ENCODE measurements at places on chromosomes 5 and 9.

GRCh38 chr5:36897616-36898015, 21.0 kb downstream of the NIPBL start:
- no peak for DNase-seq

- DNase-seq: no peak
Observed at GRCh38 chr9:105710638-105711037, 16.3 kb downstream of the TMEM38B start.

GRCh38 chr5:62306323-62306895, 403 bp downstream of the KIF2A start:
- peak; percentile 49 for DNase-seq

- no peak for DNase-seq
Observed at GRCh38 chr5:15533129-15533893, 33.3 kb downstream of the FBXL7 start.

- DNase-seq: no peak
Observed at GRCh38 chr5:53825926-53826325, 265.5 kb downstream of the NDUFS4 start.

DNA sequence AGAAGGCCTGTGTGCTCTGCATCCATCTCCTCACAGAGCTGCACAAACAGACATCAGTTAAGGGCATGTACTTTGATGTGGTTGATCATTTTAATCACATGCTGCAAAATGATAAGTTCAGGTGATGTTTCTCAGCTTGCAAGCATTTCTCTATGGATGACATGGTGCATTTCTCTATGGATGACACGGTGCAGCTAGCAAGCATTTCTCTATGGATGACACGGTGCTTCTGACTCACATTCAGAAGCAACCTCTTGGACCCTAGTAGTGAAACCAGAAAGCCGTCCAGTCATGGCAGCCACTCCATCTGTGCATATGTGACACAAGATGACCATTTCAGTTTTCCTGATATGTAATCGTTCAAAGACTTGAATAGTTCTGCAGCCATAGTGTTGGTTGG, 24.1 kb upstream of the RNF20 start:
- DNase-seq: no peak

GRCh38 chr5:62284946-62285891, 20.8 kb upstream of the KIF2A start:
- no peak for DNase-seq

- DNase-seq: no peak
Observed at GRCh38 chr9:96232539-96233241, 69.3 kb downstream of the HSD17B3 start.

DNA sequence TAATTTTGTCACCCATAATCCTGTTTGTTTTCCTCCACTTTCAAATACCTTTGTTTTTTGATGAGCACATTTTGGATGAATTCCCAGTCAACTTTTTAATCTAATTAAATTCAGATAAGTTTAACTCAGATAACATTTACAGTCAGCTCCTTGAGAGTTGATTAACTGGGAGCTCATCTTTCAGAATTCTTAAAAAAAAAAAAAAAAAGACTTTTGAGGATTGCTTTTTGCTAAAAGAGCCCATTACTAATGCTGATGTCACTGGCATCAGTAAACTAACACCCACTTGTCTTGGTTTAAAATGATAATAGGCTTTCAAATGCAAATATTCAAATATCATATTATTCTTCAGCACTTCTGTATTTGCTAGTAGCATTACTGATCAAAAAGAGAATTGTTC, 47.1 kb upstream of the NFIB start:
- DNase-seq: no peak

DNA sequence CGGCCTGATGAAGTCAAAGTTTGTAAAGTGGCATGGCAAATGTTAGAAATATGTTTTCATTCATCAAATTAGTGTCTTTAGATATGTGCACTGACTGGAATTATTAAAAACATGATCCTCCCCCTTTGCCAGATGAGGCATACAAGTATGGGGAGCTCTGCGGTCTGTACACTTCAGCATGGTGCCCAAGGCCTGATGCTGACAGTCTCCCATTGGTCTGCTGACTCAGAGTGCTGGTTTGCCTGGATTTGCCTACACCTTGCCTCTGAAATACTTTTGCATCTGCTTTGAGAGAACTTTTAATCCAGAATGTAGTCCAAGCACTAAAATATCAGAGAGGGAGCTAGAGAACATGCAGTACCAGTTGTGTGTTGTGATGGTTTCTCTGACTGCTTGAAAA, 354.3 kb upstream of the ACTBL2 start:
- no peak for DNase-seq

DNA sequence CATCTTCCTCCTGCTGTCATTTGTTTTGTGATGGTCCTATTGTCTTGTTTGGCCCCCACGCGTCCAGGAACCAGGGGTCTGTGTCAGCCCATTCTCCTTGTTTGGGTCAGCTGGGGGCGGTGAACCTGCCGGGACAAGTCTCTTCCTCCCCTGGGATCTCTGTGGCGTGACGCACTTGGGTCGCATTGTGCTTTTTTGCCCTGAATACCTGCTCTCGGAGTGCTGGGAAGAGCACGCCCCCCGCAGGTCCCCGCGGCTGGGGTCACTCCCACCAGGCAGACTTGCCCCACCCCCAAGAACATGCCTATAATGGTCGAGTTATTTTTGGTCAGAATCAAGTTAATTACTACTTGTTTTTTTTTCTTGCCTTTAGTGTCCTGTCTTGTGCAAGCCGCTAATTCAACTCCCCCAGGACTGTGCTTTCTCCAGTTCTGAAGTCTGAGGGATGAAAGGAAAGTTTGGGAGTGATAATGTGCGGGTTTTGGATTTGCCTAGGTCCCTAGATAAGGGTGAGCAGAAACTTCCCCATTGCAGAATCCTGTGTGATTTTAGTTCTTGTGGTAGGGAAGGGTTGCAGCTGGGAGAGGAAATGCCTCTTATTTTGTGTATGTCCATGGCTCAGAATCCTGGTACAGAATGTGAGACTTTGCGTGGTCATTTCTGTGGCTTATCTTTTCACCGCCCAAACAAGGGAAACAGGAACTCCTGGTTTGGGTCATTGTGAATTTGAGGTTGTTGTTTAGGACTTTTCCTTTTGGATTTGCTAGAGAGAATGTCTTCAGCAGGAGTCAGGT, 789 bp downstream of the ACER2 start:
- DNase-seq: no peak

DNA sequence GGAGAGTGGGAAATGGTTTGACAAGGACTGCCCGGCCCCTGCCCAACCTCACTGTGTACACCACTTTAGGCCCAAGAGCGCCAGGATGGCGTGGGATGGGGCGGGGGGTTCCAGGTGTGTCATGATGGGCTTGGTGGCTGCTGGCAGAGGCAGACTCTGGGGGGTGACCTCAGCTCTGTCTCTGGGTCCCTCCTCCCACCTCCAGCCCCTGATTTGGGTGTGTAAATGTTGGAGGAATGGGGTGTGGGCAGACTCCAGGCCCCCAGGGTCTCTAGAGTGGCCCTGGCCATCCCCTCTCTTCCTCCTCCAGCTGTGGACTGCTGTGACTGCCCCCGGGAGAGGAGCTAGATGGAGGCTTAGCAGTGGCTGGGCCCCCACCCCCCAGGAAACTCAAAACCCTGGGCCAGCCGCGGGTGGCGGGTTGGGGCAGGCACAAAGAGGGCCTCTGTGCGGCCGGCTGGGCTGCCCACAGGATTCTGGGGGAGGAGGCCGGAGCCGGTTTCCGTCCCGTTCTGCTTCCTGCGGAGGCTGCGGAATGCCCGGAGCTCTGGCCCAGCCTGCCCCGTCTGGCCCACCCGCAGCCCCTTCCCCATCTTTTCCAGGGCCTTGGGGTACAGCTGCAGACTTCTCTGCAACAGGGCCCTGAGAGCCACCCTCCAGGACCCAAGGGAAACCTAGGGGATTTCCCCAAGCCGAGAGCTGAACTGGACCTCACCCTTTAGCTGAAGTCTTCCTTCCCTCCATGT, 23.1 kb downstream of the CXXC5 start:
- no peak for DNase-seq

DNA sequence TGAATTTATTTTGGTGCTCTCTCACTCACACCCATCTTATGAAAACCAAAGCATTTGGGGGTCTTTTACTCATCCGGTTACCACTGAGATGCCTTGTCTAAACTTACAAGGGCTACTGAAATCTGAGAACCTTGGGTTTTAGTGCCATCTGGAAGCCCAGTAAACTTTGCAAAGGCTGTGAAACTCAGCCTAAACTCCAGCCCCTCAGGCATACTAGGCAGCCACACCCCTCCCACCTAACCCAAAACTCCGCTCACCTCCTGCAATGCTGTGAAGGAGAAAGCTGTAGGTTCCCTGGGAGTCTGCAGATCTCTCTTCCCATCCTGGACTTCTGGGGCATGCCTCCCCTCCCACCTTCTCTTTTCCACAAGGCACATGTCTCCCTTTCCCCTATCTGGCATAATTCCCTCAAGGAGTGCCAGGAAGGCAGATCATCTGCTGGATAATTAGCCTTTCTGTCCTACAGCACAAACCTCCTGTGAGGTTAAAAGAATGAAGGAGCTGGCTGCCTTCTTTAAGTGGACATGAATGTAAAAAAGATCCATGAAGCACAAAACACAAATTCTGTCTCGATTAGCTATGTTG, 71.5 kb upstream of the ANXA1 start:
- no peak for DNase-seq

DNA sequence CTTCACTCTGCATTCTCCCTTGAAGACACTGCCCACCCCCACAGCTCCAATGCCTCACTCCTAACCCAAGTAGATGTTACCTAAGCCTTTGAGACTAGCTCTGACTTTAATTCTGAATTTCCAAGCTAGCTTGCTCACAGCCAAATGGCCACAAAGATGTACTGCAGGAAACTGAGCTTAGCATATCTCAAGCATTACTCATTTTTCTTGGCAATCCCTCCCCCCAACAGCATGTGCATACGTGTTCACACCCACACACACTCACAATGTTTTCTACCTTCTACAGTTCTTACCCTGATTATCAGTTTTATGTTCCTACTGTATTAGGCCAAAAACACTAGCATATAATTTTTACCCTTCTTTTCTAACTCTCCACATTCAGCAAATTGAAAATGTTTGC, 13.7 kb upstream of the GRIA1 start:
- DNase-seq: no peak

DNA sequence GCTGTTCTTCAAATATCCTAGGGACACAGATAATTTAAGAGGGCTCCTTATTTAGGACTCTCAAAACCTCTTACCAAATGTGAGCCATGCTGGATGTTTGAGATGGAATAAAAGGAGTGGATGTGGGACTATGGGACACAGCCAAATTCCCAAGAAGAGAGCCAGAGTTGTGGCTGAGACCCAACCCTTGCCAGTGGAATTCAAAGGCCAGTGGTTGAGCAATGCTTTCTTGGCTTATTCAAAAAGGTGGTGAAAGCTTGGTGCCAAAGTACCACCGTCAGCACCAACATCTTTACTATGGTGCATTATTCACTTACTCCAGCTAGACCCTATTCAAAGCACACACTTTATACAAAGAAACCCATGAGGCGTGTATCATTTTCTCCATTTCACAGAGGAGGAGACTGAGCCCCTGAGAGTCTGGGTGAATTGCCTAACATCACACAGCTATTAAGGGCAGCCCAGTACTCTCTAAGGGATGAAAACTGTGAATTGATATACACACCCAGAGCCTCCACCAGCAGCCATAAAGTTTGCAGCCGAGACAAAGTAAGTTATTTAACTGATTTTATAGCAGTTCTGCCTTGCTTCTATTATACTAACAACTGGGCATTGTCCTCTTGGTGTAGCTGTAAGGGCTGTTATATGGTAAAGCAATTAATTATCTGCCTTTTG, 391.7 kb downstream of the ACTL7B start:
- no peak for DNase-seq

- DNase-seq: no peak
Observed at GRCh38 chr9:122197882-122198281, 30.9 kb downstream of the LHX6 start.

GRCh38 chr5:39151745-39152144, 67.6 kb downstream of the FYB1 start:
- DNase-seq: no peak

DNA sequence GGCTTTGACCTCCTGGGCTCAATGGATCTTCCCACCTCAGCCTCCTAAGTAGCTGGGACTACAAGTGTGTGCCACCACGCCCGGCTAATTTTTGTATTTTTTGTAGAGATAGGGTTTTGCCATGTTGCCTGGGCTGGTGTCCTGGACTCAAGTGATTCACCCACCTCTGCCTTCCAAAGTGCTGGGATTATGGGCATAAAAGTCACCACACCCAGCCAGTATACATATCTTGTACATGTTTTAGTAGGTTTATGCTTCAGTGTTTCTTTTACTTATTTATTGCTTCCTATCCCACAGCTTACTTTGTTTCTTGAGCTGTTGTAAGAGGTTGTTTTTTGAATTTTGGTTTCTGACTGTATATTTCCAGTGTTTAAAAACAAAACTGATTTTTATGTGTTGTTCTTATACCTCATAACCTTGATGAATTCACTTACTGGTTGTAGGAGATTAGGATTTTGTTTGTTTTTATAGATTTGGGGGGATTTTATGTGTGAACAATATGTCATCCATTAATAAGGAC, 12.9 kb downstream of the FBXW5 start:
- no peak for DNase-seq

GRCh38 chr9:76456202-76456926, 2.6 kb upstream of the GCNT1 start:
- DNase-seq: no peak

- no peak for DNase-seq
Observed at GRCh38 chr5:173833196-173833985, 54.8 kb upstream of the CPEB4 start.
